Vagina (tissue), 2 donors: ENCODE measurements at places on chromosomes 4 and X.

GRCh38 chrX:20507901-20508620, 241.4 kb upstream of the RPS6KA3 start:
- H3K27ac ChIP-seq = no peak overlapping the region
- H3K4me3 ChIP-seq = no peak overlapping the region
- no peaks in the 10 kb centered on the region for H3K4me1 ChIP-seq
- no peak for DNase-seq

DNA sequence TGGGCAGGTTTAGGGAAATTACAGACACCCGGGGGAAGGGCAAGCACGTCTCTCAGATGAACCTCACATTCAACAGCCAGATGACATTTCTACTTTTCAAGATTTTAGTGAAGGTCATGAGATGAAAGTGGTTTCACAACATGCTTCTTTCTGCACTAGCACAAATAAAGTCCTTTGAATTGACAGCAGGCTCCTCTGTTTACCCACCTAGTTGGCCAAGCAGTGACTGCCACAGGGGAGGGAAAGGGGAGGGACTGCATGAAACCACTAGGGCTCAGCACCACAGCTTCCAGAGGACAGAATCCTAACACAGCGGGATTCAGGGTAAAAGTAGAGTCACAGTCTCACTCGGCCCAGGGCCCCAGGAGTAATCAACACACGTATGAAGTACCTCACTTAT, 6.2 kb downstream of the RAB40A start:
- no peaks in the 10 kb centered on the region for H3K27me3 ChIP-seq
- no peak overlapping the region for H3K4me3 ChIP-seq
- no peak for DNase-seq
- no peaks in the 10 kb centered on the region for H3K36me3 ChIP-seq
- no peaks in the 10 kb centered on the region for H3K4me1 ChIP-seq

DNA sequence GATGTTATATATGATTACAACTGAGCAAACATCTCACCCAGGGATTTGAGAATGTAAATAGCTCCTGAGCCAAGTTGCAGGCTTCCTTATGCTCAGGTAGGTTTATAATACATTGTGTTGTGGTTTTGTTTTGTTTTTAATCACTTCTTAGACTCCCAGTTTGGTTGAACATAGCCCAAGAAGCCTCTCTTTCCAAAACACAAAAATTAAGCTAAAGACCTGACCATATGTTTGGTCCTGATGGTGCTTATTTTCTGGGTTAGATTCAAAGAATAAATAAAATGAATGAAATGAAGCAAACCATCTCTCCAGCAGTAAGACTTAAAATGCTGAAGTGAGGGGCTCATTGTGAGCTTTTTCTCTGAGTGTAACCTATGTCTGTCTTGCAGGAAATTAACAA, 93.5 kb downstream of the GRXCR1 start:
- H3K4me1 ChIP-seq = no peaks in the 10 kb centered on the region
- H3K4me3 ChIP-seq = no peak overlapping the region
- H3K36me3 ChIP-seq = no peaks in the 10 kb centered on the region
- no peaks in the 10 kb centered on the region for H3K27me3 ChIP-seq
- no peak for DNase-seq

GRCh38 chr4:63904201-63904600, 505.0 kb downstream of the TECRL start:
- DNase-seq = no peak
- no peak overlapping the region for H3K27ac ChIP-seq
- H3K27me3 ChIP-seq = no peaks in the 10 kb centered on the region
- no peak overlapping the region for H3K4me3 ChIP-seq

- no peak for DNase-seq
These were observed 180.7 kb downstream of the ADGRL3 start for GRCh38 chr4:61380865-61381264.
